Stimulated activated CD4-positive, alpha-beta T cell treated with anti-CD3 and anti-CD28 coated beads, Interleukin-15, amount 100 ng/mL, for 1 hour (primary cell): ENCODE measurements at places on chromosomes 3 and 15.

- DNase-seq: no peak
Observed at GRCh38 chr15:81052046-81052445, 51.3 kb downstream of the TLNRD1 start.

DNA sequence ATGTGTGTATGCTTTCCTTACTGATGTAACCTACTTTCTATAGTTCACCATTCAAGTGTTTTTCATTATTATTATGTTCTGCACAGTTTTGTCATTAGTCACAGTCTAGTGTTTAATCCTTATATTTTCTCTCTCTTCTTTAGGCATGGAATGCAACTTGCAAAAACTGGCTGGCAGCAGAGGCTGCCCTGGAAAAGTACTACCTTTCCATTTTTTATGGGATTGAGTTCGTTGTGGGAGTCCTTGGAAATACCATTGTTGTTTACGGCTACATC is 6.9 kb downstream of the SUCNR1 start:
- DNase-seq: no peak

GRCh38 chr3:126051234-126051633 is 32.7 kb downstream of the SLC41A3 start:
- no peak for DNase-seq

- DNase-seq: no peak
Observed at GRCh38 chr3:43326891-43327581, 40.7 kb downstream of the SNRK start.

DNA sequence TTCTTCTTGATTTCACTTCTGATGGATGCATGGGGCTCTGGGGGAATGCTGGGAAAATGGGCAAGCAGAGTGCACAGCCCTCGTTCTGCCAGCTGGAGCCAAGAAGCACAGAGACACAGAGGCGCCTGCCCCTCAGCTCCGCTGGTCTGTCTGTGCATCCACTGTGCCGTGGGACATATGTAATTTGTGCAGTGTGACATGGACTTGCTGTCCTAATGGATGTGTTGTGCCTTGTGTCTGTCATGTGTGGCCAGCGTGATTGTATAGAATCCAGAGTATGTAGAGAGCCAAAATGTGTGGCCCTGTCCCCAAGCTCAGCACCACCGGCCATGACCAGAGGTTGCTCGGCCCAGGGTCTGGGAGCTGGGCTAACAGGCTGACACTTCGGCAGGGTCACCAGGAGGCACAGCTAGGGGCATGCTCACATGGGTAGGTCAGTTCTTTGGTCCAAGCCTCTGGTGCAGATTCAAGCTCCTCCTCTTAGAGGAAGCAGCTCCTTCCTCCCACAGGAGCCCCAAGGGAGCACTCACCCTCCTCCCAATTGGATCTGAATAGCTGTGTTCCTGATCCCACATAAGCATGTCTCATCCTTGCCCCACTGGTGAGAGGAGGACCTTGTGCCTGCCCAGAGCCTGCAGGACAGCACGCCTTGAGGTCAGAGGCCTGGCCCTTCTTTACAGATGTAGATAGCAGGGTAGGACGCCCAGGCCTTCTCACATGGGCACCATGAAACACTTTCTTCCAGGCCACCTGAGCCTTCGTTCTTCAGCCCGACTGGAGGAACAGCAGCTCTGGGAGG is 100.8 kb upstream of the ABHD17C start:
- no peak for DNase-seq

GRCh38 chr3:61414456-61414855 is 146.9 kb upstream of the PTPRG start:
- no peak for DNase-seq

- DNase-seq: no peak
Observed at GRCh38 chr3:82020282-82020681, 258.8 kb upstream of the GBE1 start.

DNA sequence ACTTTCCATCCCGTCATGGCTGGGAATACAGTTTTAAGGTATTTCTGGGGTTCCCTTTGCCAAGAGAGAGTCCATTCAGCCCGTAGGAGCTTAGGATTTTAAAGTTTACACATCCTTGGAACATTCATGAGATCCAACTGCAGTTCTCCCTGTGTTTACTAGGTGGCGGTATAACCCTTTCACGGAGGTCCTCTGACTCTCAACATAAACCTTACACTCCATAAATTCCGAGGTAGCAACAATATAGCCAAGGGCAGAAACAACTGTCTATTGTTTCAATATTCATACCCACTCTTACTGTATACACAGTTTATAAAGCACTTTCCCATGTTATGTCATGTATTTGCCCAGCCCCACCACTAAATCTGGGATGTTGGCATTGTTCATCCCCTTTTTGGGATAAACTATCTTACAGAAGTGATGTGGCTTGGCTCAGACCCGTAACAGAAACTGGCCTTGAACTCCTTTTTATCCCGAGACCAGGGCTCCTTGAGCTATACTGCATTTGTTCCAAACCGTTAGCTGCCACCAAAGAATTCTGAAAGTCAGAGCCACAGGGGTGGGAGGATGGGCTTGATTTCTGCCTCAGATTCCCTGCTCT is 69.2 kb upstream of the COL6A5 start:
- DNase-seq: no peak

DNA sequence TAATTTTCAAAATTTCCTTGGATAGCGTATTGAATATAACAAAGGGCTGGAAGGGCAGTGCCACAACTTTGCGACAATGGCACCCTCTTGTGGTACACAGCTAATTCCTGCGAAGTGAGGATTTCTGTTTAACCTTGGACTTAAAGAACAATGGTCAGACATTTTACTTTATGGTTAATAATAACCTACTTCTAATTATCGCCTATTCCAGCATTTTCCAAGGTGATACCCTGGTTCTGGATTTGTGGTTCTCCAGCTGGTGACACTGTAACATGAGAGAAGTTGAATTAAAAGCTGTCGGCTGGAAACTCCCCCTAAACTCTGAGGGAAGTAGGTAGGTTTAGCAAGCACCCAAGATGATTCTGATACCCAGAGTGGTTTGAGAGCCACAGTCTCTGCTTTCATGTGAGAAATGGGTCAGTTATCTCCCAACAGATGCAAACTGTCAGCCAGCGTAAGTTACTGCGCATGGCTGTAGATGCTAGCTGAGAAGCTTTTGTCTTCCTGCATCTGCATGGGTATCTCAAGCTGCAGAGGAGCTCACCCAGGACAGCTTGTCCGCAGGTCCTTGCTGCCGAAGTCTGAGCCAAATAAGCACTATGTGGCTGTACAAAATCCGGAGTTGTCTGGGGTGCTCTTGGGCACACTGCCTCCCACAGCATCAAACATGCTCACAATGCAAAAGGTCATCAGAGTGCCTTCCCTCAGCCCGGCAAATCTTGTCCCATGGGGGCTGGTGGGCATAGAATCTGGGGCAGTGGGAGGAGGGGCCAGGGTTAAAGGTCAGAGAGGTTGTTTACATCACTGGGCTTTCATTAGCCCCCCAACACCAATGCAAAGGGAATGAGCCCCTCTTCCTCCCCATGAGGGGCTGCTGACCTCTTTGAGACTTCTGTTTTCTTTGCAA is 6.6 kb upstream of the CHSY1 start:
- DNase-seq: peak; percentile 19

GRCh38 chr3:165192610-165193192 is 3.5 kb downstream of the SLITRK3 start:
- no peak for DNase-seq

DNA sequence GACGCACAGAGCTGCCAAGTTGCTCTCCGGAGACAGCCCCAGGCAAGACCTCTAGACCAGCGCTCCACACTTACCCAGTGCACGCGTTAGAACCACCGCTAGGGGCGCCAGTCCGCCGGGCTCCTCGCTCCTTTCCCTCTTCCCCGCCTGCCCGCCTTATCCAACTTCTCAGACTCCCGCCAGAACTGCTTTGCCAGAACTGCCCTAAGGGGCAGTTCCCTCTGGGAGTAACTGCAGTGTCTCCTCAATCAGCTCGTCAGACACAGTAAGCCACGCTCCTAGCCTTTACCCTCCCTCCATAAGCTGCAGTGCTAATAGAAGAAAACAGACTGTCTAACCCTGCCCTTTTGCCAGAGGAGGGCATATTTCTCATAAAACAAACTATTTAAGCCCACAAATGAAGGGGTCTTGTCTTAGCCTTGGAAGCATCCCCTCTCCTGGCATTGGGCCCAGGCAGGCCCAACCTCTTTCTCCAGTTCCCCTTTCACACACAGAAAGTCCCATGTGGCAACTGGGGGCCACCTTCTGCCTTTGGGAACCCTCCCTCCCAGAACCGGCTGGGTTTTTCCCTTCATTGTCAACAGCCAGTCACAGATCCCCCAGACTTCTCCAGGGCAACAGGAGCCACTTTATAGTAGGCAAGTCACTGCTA is 3.7 kb downstream of the BMF start:
- peak; percentile 78 for DNase-seq

- no peak for DNase-seq
Observed at GRCh38 chr15:59322056-59322759, 50.5 kb downstream of the MYO1E start.

DNA sequence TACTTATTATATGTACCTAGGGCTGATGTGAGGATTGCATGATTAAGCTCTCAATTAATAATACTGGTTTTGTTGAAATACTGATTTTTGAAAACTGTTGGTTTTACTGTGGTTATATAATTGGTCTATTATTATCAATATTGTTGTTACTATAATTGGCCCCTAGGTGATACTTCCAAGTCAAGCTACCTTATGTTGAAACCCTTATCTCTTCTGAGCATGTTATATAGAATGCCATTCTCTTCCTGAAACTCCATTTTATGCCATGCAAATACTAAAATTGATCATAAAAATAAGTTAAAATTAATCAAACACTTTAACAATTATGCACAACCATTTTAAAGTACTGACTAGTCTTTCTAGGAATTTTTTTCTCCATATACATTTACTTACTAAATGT is 46.1 kb downstream of the BBS4 start:
- DNase-seq: no peak

- no peak for DNase-seq
Observed at GRCh38 chr3:16789344-16790120, 95.2 kb upstream of the PLCL2 start.

DNA sequence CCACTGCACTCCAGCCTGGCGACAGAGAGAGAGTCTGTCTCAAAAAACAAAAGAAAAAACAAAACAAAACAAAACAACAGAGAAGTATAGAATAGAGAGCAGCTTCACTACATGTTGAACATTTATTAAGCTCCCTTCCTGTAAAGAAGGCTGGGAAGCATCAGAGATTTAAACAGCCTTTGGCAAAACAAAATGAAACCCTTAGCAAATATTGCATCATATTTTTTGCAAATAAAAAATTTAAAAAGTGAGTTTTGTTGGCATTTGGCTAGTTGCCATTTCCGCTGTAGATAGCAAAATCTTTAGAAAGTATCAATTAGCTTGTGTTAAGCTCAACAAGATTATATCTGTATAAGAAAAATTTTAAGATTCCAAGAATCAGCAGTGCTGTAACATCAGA is 151.2 kb downstream of the SERPINI1 start:
- no peak for DNase-seq

GRCh38 chr15:68228143-68228970 is 1.2 kb downstream of the CLN6 start:
- no peak for DNase-seq

DNA sequence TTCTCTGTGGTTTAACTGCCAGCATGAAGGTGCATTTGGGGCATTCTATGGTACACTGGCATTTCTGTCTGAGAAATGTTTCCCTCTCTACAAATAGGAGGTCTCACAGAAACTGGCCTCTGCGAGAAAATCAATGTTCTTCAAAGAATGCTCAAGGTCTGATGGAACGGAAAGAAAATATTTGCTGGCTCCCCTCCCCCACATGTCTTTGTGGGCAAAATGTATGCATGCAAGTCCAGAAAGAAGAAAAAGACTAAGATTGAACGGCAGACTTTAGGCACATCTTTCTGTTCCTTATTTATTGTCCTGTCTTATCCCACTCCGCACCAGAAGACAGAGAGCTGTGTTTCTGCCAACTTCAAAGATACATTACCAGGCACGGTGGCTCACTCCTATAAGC is 83.9 kb upstream of the PSMD6 start:
- no peak for DNase-seq

- DNase-seq: no peak
Observed at GRCh38 chr3:54235998-54236397, 113.6 kb downstream of the CACNA2D3 start.

DNA sequence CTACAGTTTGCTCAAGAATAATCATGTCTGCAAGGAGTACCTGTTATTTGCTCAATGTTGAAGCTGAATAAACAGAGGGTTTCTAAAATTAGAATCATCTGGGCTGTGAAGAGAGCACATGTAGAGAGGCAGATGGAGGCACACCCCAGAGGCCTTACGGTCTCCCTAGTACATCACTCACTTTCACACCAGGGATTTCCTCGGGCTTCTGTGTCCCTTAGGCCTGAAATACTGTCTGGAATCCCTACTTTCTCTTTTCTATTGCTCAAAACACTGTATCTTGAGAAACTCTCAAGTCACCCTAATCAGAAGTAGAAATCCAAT is 473.7 kb upstream of the ROBO2 start:
- no peak for DNase-seq

DNA sequence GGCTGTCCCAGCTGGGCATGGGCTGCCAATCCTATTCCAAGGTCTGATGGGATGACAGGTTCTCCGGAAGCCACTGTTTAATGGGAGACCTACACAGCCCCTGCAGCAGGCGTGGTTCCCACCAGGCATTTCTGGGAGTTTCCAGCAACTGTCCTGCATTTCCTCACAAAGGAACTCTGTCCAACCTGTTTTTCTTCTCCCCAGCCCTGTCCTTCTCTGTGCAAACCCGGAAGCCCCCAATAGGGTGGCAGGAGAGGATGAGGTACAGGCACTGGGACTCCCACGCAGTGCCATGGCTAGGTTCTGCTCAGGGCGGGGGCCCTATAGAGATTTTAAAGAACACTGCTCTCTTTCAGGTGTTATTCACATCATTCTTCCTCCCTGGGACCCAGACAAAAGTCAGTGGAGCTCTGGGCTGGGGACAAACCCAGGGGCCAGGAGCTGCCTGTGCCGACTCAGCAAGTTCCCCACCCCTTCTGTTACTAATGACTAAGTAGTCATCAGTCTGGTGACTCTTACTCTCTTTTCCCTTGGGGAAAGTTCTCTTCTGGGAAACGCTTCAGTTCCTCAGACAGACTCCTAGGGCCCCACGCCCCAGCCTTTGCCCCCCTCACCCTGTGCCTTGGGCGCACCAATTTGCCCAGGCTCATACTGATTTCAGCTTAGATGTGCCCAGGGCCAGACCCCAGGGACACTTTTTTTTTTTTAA is 97.7 kb downstream of the CD47 start:
- DNase-seq: no peak

- DNase-seq: no peak
Observed at GRCh38 chr15:41627203-41627602, 33.0 kb upstream of the MGA start.

- no peak for DNase-seq
Observed at GRCh38 chr15:97817276-97817890, 143.1 kb upstream of the ARRDC4 start.

DNA sequence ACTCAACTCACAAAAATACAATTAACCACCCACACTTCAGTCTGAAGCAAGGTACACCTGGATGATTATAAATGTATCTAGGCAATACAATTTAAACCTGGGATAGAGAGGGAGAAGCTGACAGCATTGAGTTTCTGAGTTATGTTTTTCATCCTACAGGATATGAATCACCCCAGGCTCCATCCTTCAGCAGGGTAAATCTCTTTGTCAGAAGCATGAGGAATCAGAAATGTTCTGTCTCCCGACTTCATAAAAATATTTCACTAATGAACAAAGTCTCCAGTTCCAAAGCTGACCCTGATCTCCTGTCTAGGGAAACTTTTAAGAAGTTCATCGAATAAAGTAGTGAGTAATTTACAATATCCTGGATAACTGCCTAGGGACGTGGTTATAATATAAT is 25.5 kb upstream of the FRMD4B start:
- DNase-seq: no peak
